ENCODE measurements at places on chromosomes 5 and 9. TPM values are rescaled to one million over a fixed set of nuclear protein-coding genes. Genes with fewer than 3 reads are reported as not detected.
A peak's percentile ranks its signal among the peaks of the same experiment; 100 is the strongest.

GRCh38 chr5:118557251-118557661 lies 431.1 kb downstream of the DTWD2 start:
- no peaks in the 10 kb centered on the region for H3K4me1 ChIP-seq
- no peaks in the 10 kb centered on the region for H3K36me3 ChIP-seq
- DNase-seq: no peak
- H3K27ac ChIP-seq: no peak overlapping the region

The C9orf50 gene
- not detected for total RNA-seq

DNA sequence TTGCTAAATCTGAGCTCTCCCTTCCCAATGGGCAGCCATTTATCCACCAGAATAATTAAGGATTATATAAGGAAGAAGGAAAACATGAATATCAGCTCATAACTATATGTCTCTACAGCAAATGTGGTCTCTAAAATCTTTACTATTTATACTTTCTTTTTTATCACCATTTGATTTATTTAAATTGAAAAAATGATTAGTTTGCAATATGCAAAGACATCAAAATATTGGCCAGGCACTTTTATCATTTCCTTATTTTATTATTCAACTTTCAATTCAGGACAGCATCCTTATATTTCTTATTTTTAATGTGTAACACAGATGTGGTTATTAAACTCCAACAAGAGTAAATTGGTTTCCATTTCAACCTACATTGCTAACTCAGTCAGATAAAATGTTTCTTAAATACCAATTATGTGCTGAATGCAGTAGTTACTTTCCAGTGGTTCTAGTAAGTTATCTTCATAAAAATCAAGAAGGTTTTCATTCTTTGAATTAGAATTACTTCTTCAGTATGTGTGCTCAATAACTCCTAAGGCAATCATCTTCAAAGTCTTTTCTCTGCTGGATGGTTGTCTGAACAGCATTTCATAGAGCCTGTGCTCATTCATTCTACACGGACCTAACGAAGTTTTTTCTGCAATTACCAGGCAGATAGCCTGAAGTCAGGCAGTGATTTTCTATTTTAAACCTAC lies 1148.0 kb downstream of the CDH12 start:
- H3K27me3 ChIP-seq: no peaks in the 10 kb centered on the region
- no peak for DNase-seq
- no peaks in the 10 kb centered on the region for H3K36me3 ChIP-seq

The IL4 gene
- not detected for total RNA-seq

The SREK1IP1 gene
- 26.1 TPM for total RNA-seq

GRCh38 chr5:1004461-1005248 lies 3.9 kb upstream of the NKD2 start:
- H3K4me1 ChIP-seq: peaks cover 6% of the 10 kb centered on the region
- H3K36me3 ChIP-seq: no peaks in the 10 kb centered on the region
- DNase-seq: peak; percentile 80
- peaks cover 87% of the 10 kb centered on the region for H3K27me3 ChIP-seq
- H3K27ac ChIP-seq: no peak overlapping the region

- H3K36me3 ChIP-seq: no peaks in the 10 kb centered on the region
- H3K4me3 ChIP-seq: no peak overlapping the region
- H3K4me1 ChIP-seq: peaks cover 5% of the 10 kb centered on the region
- H3K27ac ChIP-seq: no peak overlapping the region
- no peak for DNase-seq
Observed at GRCh38 chr9:128162215-128163026, 2.4 kb downstream of the BBLN start.

The NUTM2F gene
- 0.22 TPM for total RNA-seq

DNA sequence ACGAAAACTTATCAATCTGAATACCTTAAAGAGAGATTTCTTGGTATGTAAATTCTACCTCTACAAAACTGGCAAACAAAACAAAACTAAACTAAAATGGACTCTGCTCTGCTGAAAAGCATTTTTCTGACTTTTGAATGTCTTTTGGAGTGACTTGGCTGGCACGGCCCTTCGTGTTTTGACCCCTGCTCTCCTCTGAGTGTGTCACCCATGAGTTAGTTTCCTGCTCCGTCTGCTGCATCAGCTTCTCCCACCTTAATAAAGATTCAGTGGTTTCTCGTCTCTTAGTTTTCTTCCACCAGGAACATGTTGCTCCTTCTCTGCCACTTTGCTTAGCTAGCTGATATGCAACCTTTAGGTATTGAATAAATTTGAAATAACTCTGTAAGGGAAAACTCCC lies 1084.0 kb upstream of the CDH18 start:
- no peak overlapping the region for H3K27ac ChIP-seq
- no peaks in the 10 kb centered on the region for H3K36me3 ChIP-seq
- no peaks in the 10 kb centered on the region for H3K27me3 ChIP-seq
- no peaks in the 10 kb centered on the region for H3K4me1 ChIP-seq
- no peak overlapping the region for H3K4me3 ChIP-seq

The FRMD3 gene
- total RNA-seq: 1.8 TPM

- H3K27me3 ChIP-seq: peaks cover 46% of the 10 kb centered on the region
- peaks cover 11% of the 10 kb centered on the region for H3K4me1 ChIP-seq
- H3K4me3 ChIP-seq: no peak overlapping the region
- H3K36me3 ChIP-seq: no peaks in the 10 kb centered on the region
- H3K27ac ChIP-seq: no peak overlapping the region
Observed at GRCh38 chr9:33638391-33638915, 114.4 kb downstream of the ANKRD18B start.

The ARL14EPL gene
- not detected for total RNA-seq

The OR1J2 gene
- total RNA-seq: not detected

DNA sequence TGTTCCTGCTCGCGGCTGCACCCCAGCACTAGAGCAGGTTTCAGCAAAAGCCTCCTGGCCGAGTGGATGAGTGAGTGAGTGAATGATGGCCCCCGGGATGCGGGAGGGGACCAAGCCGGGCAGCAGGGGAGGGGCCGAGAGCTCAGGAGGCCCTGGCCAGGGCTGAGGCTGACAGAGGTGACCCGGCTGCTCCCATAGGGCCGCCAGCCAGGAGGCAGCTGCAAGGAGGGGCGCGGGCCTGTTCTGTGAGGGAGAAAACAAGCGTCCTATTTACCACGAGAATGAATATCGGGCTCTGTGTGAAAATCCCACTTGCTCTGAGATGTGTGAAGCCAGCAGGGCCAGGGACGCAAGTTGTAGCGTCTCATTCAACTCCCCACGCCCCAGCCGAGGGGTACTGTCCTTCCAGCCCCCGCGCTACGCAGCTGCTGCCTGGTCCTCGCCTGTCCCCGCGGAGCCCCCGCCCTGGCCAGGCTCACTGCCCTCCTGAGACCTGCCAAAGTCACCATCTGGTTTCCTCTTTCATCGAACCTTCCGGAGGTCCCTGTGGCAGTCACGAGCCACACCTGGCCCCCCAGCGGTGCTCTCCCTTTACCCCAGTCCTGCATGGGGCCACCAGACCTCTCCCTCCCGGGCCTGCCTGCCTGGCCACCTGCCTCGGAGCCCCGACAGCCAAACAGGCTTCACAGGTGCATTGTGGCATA lies 38.8 kb downstream of the RASGEF1C start:
- H3K27ac ChIP-seq: no peak overlapping the region
- no peaks in the 10 kb centered on the region for H3K27me3 ChIP-seq
- no peak overlapping the region for H3K4me3 ChIP-seq
- DNase-seq: peak; percentile 19

- no peaks in the 10 kb centered on the region for H3K27me3 ChIP-seq
- no peaks in the 10 kb centered on the region for H3K36me3 ChIP-seq
- no peak overlapping the region for H3K4me3 ChIP-seq
- peaks cover 13% of the 10 kb centered on the region for H3K4me1 ChIP-seq
- no peak for DNase-seq
Observed at GRCh38 chr5:172898218-172898842, 60.9 kb upstream of the RPL26L1 start.

The CDKN2A gene
- total RNA-seq: not detected

- no peaks in the 10 kb centered on the region for H3K36me3 ChIP-seq
- no peak overlapping the region for H3K27ac ChIP-seq
- H3K4me3 ChIP-seq: no peak overlapping the region
- H3K27me3 ChIP-seq: no peaks in the 10 kb centered on the region
- DNase-seq: no peak
Observed at GRCh38 chr5:67897431-67897830, 318.1 kb upstream of the PIK3R1 start.

DNA sequence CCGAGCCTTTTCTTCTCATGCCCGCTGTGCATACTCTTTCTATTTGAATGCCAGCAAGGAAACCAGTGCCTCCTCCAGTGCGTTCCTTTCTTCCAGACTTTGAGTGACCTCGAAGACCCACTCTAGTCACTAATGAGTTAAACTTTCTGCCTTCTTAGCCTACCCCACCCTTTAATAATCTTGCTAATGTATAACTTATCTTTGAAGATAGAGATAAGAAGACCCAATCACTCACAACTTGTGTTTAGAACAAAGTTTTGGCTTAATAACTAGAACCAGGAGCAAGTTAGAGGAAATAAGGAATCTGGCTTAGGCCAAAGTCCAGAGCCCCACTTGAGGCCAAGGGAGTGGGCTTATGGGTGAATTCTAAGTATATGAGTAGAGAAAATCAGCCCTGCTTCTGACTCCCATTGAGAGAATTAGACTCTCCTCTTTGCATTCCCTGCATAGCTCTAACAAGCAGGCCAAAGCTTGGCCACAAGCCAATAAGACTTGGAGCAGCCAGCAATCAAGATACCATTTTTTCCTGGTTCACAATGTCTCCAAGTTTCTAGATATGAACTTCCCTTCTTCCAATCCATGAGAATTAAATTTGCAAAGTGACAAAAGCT lies 181.5 kb upstream of the PIK3R1 start:
- peaks cover 11% of the 10 kb centered on the region for H3K4me1 ChIP-seq
- H3K4me3 ChIP-seq: no peak overlapping the region
- no peaks in the 10 kb centered on the region for H3K36me3 ChIP-seq
- no peaks in the 10 kb centered on the region for H3K27me3 ChIP-seq
- no peak overlapping the region for H3K27ac ChIP-seq

The DNAH5 gene
- total RNA-seq: 0.62 TPM

DNA sequence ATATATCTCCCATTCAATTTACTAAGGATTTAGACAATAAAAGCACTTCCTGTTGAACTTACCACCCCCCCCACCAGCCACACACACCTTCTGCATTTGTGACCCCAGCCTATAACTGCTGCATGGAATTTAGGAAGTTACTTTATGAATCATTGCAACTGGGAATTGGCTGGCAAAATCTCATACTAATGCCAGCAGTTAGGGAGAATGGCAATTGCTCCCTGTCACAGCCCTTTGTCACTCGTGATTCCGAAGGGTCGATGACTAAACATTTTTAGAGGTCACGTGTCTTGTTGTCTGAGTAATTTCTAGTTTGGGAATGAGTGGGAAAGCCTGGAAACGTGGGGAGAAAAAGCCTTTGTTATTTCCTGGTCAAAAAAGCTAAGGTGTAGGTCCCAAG lies 46.6 kb upstream of the PCA3 start:
- no peak overlapping the region for H3K27ac ChIP-seq
- H3K4me1 ChIP-seq: no peaks in the 10 kb centered on the region
- no peaks in the 10 kb centered on the region for H3K36me3 ChIP-seq
- DNase-seq: no peak
- no peaks in the 10 kb centered on the region for H3K27me3 ChIP-seq
- no peak overlapping the region for H3K4me3 ChIP-seq

The PTGS1 gene
- total RNA-seq: 1.8 TPM

GRCh38 chr5:153998768-153999167 lies 39.9 kb downstream of the FAM114A2 start:
- H3K27ac ChIP-seq: no peak overlapping the region
- no peaks in the 10 kb centered on the region for H3K4me1 ChIP-seq
- H3K4me3 ChIP-seq: no peak overlapping the region
- no peak for DNase-seq
- no peaks in the 10 kb centered on the region for H3K36me3 ChIP-seq
- no peaks in the 10 kb centered on the region for H3K27me3 ChIP-seq

The NPM1 gene
- total RNA-seq: 2,155 TPM

DNA sequence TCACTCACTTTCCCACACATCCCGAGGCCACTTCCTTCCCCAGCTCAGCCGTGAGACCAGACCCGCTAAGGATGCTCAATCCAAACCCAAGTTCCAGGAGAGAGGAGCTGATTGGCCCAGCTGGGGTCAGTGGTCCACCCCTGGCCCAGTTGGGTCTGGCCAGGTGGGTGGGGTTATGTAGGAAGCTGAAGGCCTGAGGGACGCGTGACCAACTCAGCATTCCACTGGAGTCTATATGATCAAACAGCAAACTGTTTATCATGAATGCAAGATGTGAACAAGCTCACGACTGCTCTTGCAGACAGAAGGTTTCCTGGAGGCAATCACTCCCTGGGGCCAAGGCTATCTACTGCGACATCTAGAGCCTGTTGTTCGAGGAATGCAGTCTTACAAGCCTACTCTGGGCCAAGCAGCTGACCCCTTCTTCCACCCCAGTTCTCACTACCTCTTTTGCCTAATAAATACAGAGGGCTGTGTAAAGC lies 4.9 kb upstream of the RAPGEF1 start:
- H3K27ac ChIP-seq: no peak overlapping the region
- H3K27me3 ChIP-seq: no peaks in the 10 kb centered on the region
- no peak overlapping the region for H3K4me3 ChIP-seq
- no peak for DNase-seq
- H3K4me1 ChIP-seq: no peaks in the 10 kb centered on the region
- no peaks in the 10 kb centered on the region for H3K36me3 ChIP-seq

The PAEP gene
- not detected for total RNA-seq

GRCh38 chr9:87742813-87743428 lies 17.0 kb downstream of the CTSL start:
- DNase-seq: no peak
- H3K4me3 ChIP-seq: no peak overlapping the region
- H3K4me1 ChIP-seq: peaks cover 15% of the 10 kb centered on the region
- H3K27me3 ChIP-seq: no peaks in the 10 kb centered on the region
- H3K36me3 ChIP-seq: no peaks in the 10 kb centered on the region
- H3K27ac ChIP-seq: no peak overlapping the region

- peaks cover 23% of the 10 kb centered on the region for H3K4me1 ChIP-seq
- DNase-seq: no peak
- no peak overlapping the region for H3K4me3 ChIP-seq
- no peak overlapping the region for H3K27ac ChIP-seq
- H3K27me3 ChIP-seq: no peaks in the 10 kb centered on the region
Observed at GRCh38 chr9:125910286-125910685, 163.1 kb downstream of the PBX3 start.

DNA sequence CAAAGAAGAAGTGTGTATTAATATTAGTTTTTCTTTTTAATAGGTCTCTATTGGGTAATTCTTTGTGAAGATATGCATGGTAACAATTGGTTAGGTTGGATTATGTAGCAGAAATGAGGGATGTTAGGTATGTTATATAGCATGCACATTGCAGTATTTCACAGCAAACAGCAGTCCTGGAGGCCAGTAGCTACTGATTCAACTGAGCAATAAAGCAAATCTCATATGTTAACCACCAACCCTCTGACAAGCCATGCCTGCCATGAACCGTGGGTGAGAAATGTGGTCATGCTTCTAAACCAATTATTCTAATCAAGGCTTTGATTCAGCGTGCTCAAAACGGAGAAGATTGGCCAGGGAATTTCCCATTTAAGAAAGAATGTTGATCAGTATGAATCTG lies 313.0 kb upstream of the CDH6 start:
- no peak overlapping the region for H3K4me3 ChIP-seq
- H3K36me3 ChIP-seq: no peaks in the 10 kb centered on the region
- H3K27ac ChIP-seq: no peak overlapping the region
- H3K4me1 ChIP-seq: peaks cover 4% of the 10 kb centered on the region
- H3K27me3 ChIP-seq: no peaks in the 10 kb centered on the region

DNA sequence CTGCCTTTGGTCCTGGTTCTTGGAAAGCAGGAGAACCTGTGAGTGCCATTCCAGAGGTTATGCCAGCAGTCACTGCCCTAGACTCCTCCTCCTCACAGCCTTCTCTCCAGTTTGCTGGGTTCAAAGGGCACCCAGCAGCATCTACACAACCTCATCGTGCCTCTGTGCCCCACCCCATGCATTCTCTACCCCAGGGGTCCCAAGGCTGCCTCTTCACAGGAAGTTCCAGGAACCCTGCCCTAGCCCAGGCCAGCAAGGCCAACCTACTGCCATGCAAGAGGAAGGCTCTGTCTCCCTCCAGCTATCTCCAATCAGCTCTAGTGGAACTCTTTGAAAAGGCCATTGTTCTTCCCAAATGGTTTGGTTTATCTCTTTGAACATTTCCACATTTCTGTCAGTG lies 21.2 kb downstream of the ENC1 start:
- H3K4me3 ChIP-seq: no peak overlapping the region
- H3K4me1 ChIP-seq: peaks cover 35% of the 10 kb centered on the region

The RGS14 gene
- 19.0 TPM for total RNA-seq

Measured in neural progenitor cell (in vitro differentiated cells).